ENCODE measurements at places on chromosomes 7 and 10.

- no peaks in the 10 kb centered on the region for H3K36me3 ChIP-seq
- H3K4me3 ChIP-seq: no peak overlapping the region
- no peak overlapping the region for H3K27ac ChIP-seq
These were observed 132.9 kb downstream of the CHN2 start for GRCh38 chr7:29327455-29327854.

DNA sequence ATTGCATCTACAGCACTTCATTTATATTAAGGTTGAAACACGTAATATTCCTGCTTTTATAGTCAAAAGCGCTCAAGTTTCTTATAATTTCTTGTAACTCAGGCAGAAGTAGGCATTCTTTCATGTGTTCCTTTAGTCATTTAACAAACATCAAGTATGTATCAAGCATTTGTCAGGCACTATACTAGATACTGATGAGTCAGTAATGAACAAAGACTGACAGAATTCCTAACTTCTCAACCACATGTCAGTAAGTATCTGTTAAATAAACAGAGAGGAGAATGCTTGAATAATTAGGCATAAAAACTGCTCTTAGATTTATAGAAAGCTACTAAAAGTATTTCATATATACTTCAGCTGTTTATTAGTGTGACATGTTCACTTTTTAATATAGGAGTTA lies 9.9 kb downstream of the CRPPA start:
- no peak overlapping the region for H3K4me3 ChIP-seq
- no peaks in the 10 kb centered on the region for H3K36me3 ChIP-seq
- no peaks in the 10 kb centered on the region for H3K4me1 ChIP-seq
- DNase-seq: no peak
- H3K27ac ChIP-seq: no peak overlapping the region

DNA sequence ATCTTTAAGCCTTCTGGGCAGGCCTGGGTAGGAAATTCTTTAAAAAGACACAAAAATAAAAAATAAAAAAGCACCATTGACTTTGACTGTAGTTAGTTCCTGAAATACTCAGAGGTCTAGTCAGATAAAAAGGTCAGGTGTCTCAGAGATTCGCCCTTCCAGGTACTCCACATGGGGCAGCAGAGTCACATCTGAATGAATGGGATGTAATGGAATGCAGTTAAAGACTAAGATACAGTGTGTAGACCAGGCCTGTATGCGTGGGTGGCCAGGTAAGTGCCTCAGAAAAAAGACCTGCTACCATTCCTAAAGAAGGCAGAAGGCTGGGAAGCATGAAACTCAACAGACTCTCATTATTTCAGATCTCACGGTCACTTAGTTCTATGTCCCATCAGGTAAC lies 68.6 kb upstream of the SEM1 start:
- DNase-seq: no peak
- no peak overlapping the region for H3K4me3 ChIP-seq
- H3K27ac ChIP-seq: no peak overlapping the region
- no peaks in the 10 kb centered on the region for H3K4me1 ChIP-seq
- no peaks in the 10 kb centered on the region for H3K27me3 ChIP-seq
- H3K36me3 ChIP-seq: no peaks in the 10 kb centered on the region

DNA sequence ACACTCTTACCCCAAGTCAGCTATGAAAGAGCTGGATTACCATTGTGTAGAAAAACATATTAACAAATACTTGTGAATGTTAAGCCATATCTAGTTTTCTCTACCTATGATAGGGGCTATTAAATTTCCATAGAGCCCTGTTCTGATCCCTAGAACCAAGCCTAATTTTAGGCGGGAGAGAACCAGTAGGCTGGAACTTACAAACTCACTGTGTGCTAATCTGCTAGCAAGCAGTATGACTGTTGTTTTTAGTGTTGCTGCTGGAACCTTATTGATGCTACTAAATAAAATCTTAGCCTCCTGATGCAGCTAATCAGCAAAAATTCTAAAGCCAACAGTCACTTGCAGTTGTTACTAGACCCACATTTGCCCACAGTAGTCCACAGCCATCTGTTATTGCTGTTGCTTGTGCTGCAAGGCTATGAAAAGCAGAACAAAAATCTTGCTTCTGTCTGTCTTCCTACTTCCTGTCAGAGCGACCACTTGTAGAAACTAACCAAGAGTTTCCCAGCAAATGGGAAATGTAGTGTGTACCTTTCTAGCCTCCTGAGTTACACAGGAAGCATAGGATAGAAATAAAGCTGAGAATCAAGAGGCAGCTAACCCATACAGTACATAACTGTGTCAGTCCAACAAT lies 368.4 kb downstream of the ARL4A start:
- no peaks in the 10 kb centered on the region for H3K27me3 ChIP-seq
- no peaks in the 10 kb centered on the region for H3K36me3 ChIP-seq
- no peak overlapping the region for H3K27ac ChIP-seq
- DNase-seq: no peak
- H3K4me3 ChIP-seq: no peak overlapping the region
- H3K4me1 ChIP-seq: no peaks in the 10 kb centered on the region

GRCh38 chr7:979151-979550 lies 3.8 kb upstream of the COX19 start:
- peaks cover 6% of the 10 kb centered on the region for H3K4me1 ChIP-seq
- no peaks in the 10 kb centered on the region for H3K36me3 ChIP-seq
- no peak for DNase-seq

- H3K27ac ChIP-seq: peak overlapping the region; percentile 78
- H3K4me1 ChIP-seq: peaks cover 11% of the 10 kb centered on the region
- DNase-seq: no peak
- H3K36me3 ChIP-seq: no peaks in the 10 kb centered on the region
These were observed 41.3 kb downstream of the SH3PXD2A start for GRCh38 chr10:103814105-103814504.

DNA sequence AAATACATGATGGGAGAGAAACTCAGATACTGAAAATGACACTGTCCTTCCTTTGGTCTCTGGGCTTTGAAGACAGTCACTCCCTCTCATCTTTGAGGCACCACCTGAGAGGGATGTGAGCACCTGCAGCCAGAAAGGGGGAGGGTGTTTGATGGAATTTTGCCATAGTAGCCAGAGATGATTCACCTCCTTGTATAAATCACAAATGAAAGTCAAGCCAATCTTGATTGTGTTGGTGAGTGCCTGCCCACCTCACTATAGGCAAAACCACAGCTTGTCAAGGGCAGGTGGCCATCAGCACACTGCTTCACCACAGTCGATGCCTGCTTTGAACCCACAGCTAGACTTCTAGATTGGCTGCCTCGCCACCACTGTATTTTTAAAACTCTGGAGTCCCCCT lies 48.2 kb downstream of the PON1 start:
- no peaks in the 10 kb centered on the region for H3K4me1 ChIP-seq
- H3K27me3 ChIP-seq: no peaks in the 10 kb centered on the region
- H3K36me3 ChIP-seq: no peaks in the 10 kb centered on the region
- no peak for DNase-seq
- H3K27ac ChIP-seq: no peak overlapping the region

- H3K27ac ChIP-seq: no peak overlapping the region
- DNase-seq: no peak
- no peaks in the 10 kb centered on the region for H3K36me3 ChIP-seq
- no peaks in the 10 kb centered on the region for H3K27me3 ChIP-seq
These were observed 169.5 kb downstream of the DKK1 start for GRCh38 chr10:52483587-52483986.

GRCh38 chr7:117781707-117782106 lies 91.5 kb downstream of the CTTNBP2 start:
- peak overlapping the region; percentile 65 for H3K27ac ChIP-seq
- no peak for DNase-seq
- no peaks in the 10 kb centered on the region for H3K36me3 ChIP-seq
- no peaks in the 10 kb centered on the region for H3K27me3 ChIP-seq

DNA sequence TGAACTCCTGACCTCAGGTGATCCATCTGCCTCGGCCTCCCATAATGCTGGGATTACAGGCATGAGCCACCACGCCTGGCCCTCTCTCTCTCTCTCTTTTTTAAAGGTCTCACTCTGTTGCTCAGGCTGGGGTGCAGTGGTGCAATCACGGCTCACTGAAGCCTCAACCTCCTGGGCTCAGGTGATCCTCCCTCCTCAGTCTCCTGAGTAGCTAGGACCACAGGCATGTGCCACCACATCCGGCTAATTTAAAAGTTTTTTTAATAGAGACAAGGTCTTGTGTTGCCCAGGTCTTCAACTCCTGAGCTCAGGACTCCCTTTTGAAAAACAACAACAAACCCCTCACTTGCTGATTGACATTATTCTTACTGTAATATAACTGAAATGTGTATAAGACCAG lies 11.6 kb downstream of the PALD1 start:
- H3K27ac ChIP-seq: no peak overlapping the region
- DNase-seq: no peak
- no peak overlapping the region for H3K4me3 ChIP-seq
- H3K4me1 ChIP-seq: no peaks in the 10 kb centered on the region
- no peaks in the 10 kb centered on the region for H3K36me3 ChIP-seq
- H3K27me3 ChIP-seq: no peaks in the 10 kb centered on the region

DNA sequence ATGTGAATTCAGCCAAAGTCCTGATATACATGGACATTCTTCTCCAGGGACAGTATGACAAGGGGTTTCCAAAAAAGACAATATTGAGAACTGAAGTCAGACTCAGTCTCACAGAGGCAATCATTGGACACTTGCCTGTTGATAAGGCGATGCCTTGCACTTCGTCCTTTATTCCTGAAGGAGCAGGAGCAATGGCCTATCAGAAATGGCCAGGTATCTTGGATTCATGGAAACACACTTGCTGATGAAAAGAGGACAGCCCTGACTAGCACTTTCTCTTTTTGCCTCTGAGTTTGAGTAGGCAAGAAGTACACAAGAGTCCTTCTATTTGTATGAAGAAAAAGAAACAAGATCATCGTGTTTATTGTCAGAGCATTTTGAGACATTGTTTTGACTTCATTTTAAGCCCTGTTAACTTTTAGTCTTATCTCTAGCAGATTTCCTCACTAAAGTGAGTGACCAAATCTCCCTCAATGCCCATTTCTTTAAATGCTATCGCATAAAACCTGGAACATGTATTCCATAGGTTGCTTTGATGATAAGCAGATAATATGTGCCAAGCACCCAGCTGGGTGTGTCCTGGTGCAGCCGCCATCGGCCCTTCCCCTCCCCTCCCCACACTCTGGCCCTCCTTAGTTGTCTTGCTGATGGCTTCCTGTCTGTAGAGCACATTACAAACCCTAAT lies 26.6 kb downstream of the ST8SIA6 start:
- H3K4me3 ChIP-seq: no peak overlapping the region
- no peak for DNase-seq
- peaks cover 3% of the 10 kb centered on the region for H3K4me1 ChIP-seq
- H3K36me3 ChIP-seq: no peaks in the 10 kb centered on the region
- no peak overlapping the region for H3K27ac ChIP-seq
- no peaks in the 10 kb centered on the region for H3K27me3 ChIP-seq

GRCh38 chr7:88328787-88329186 lies 22.1 kb upstream of the STEAP4 start:
- no peaks in the 10 kb centered on the region for H3K36me3 ChIP-seq
- H3K4me3 ChIP-seq: no peak overlapping the region
- H3K27me3 ChIP-seq: no peaks in the 10 kb centered on the region

DNA sequence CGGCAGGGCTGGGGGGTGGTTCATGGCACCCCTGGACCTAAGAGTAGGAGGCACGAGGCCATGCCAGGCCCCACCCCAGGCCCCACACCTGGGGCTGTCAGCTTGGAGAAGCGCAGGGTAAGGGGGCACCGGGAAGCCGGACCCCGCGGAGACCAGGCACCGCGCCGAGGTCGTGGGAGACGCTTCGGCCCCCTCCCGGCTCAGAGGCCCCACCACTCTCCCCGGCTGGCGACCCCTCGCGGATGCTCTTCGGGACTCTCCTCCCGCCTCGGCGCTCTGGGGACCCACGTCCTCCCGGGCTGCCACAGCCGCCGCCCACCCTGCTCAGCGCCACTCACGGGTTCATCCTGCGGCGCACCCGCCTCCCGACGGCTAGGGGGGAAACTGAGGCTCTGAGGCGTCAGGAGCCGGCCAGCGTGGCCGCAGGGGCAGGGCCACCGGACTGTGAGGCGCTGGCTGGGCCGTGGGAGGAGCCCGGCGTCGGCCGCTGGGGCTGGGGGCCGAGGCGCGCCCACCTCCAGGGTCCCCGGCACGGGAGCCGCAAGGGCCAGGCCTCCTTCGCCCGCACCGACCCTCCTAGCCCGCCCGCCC lies 25.9 kb downstream of the PDGFA start:
- no peaks in the 10 kb centered on the region for H3K27me3 ChIP-seq
- DNase-seq: no peak
- H3K27ac ChIP-seq: no peak overlapping the region

- H3K27me3 ChIP-seq: no peaks in the 10 kb centered on the region
- no peak for DNase-seq
- no peaks in the 10 kb centered on the region for H3K36me3 ChIP-seq
- no peaks in the 10 kb centered on the region for H3K4me1 ChIP-seq
- no peak overlapping the region for H3K27ac ChIP-seq
- H3K4me3 ChIP-seq: no peak overlapping the region
These were observed 53.9 kb upstream of the ARL4A start for GRCh38 chr7:12633582-12633981.

- H3K4me1 ChIP-seq: no peaks in the 10 kb centered on the region
- no peak overlapping the region for H3K4me3 ChIP-seq
- H3K36me3 ChIP-seq: no peaks in the 10 kb centered on the region
- DNase-seq: no peak
- H3K27ac ChIP-seq: no peak overlapping the region
These were observed 35.2 kb upstream of the ITGA8 start for GRCh38 chr10:15754937-15755336.

GRCh38 chr10:50387732-50388073 lies 136.4 kb upstream of the ASAH2 start:
- no peak overlapping the region for H3K27ac ChIP-seq
- no peak for DNase-seq
- no peaks in the 10 kb centered on the region for H3K4me1 ChIP-seq
- H3K27me3 ChIP-seq: no peaks in the 10 kb centered on the region
- H3K36me3 ChIP-seq: no peaks in the 10 kb centered on the region
- no peak overlapping the region for H3K4me3 ChIP-seq

- H3K4me3 ChIP-seq: no peak overlapping the region
- no peaks in the 10 kb centered on the region for H3K27me3 ChIP-seq
- DNase-seq: no peak
- no peak overlapping the region for H3K27ac ChIP-seq
- no peaks in the 10 kb centered on the region for H3K36me3 ChIP-seq
These were observed 129.2 kb downstream of the CD36 start for GRCh38 chr7:80767654-80768053.
